ENCODE measurements at places on chromosomes 16 and 17. TPM values are rescaled to one million over a fixed set of nuclear protein-coding genes. Genes with fewer than 3 reads are reported as not detected.

The HAS3 gene
- 44.1 TPM for total RNA-seq

The CFAP52 gene
- not detected for total RNA-seq

The DRC7 gene
- total RNA-seq, result 0.06 TPM

The SKAP1 gene
- 0.18 TPM for total RNA-seq

The AXIN2 gene
- 0.95 TPM for total RNA-seq

The CIAPIN1 gene
- total RNA-seq, result 82.1 TPM

The BICDL2 gene
- total RNA-seq, result not detected

The PIRT gene
- not detected for total RNA-seq

The TAC4 gene
- not detected for total RNA-seq

The RNF222 gene
- total RNA-seq, result not detected

The PRAC1 gene
- total RNA-seq, result not detected

The HSD11B2 gene
- total RNA-seq, result 2.0 TPM

The SOX8 gene
- total RNA-seq, result 1.4 TPM

The TAT gene
- 0.02 TPM for total RNA-seq

The KCNJ16 gene
- 0.22 TPM for total RNA-seq

The B3GNT9 gene
- 5.4 TPM for total RNA-seq
